Right kidney (tissue), 9 donors: ENCODE measurements at places on chromosomes 6 and 20.

DNA sequence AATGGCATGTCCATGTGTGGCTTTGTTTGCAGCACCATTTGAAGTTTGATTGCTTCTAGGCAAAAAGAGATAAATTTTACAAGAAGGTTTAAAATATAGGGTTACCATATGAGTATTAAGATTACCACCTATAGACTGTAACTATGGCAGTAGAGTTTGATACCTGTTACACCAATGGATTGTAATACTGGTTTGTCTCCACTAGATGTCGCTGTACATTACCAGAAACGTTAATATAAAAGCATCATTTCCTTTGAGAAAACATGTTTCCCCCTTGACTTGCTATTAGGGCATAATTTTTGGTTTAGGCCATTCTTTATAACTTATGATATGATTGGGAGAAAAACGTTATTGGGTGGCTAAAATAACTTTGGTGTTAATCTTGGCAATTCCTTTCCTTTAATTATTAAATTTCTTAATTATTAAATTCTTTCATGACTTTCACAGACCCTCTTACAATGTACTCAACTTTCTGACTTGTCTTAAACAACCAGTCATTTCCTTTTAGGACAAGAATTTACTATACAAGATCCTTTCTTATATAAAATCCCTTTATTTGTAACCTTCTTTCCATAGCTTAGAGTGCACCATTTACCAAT, 42.8 kb downstream of the HLA-DPB1 start:
- no peak for DNase-seq

DNA sequence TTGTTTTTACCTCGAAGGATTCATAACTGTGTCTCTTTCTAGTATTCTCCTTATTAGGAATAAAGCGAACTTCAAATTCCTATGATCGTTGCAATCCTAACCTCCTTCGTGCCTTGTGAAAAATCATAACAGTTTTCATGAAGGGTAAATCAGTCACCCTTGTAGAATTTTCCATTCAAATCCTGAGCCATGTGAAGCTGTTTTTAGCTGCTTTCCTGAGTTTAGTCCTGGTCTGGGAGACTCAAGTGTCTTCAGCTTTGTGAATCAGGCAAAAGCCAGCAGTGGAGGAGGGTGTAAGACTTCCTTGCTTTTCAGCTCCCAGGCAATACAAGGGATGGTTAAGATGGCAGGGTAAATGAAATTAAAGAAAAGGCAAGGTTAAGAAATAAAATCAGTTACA, 24.3 kb downstream of the GCNT2 start:
- DNase-seq, result no peak

GRCh38 chr20:17395729-17396128, 135.4 kb downstream of the BFSP1 start:
- no peak for DNase-seq

GRCh38 chr6:149362289-149362688, 37.8 kb upstream of the SUMO4 start:
- DNase-seq, result no peak

- DNase-seq, result no peak
Observed at GRCh38 chr6:16999491-17000436, 102.1 kb upstream of the STMND1 start.
